Psoas muscle (tissue), 8 donors: ENCODE measurements at places on chromosomes 3 and 15. TPM values are rescaled to one million over a fixed set of nuclear protein-coding genes. Genes with fewer than 3 reads are reported as not detected.

- no peak for DNase-seq
These were observed 168.6 kb downstream of the SOX2 start for GRCh38 chr3:181880331-181880730.

DNA sequence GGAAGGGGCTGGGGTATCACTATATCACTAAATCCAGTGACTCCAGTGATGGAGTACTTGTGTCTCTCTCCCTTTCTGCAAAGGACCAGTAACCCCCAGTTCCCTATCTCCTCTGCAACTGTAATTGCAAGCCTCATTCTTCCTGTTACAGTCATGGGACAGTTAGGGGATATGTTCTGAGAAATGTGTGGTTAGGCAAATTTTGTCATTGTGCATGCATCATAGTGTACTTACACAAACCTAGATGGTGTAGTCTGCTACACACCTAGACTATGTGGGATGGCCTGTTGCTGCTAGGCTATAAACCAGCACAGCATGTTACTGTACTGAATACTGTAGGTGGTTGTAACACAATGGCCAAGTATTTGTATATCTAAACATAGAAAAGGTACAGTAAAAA, 2.2 kb downstream of the VPS8 start:
- no peak for DNase-seq

GRCh38 chr15:57156210-57156884, 220.0 kb upstream of the CGNL1 start:
- no peak for DNase-seq

GRAMD2A gene
- not detected for polyA plus RNA-seq

PLSCR5 gene
- not detected for polyA plus RNA-seq

CD80 gene
- not detected for polyA plus RNA-seq

GRCh38 chr3:171465763-171466162, 5.6 kb upstream of the TNIK start:
- no peak for DNase-seq

ATP13A5 gene
- polyA plus RNA-seq: not detected

DNA sequence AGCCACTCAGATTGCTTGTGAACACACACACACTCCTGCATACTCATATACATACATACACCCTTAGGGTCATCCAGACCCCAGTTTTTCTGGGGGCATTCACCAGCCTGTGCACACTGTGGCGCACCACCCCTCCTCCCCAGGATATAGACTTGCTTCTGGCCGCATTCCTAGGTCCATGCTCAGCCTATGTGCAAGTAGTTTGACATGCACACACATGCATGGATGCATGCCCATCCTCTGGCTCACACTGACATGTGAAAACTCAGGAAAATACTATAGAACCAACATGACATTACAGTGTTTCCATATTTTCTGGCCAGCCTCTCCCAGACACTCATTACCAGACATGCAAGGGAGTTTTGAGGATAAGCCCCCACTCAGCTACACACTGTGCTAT, 79.3 kb upstream of the POLG start:
- no peak for DNase-seq

DNA sequence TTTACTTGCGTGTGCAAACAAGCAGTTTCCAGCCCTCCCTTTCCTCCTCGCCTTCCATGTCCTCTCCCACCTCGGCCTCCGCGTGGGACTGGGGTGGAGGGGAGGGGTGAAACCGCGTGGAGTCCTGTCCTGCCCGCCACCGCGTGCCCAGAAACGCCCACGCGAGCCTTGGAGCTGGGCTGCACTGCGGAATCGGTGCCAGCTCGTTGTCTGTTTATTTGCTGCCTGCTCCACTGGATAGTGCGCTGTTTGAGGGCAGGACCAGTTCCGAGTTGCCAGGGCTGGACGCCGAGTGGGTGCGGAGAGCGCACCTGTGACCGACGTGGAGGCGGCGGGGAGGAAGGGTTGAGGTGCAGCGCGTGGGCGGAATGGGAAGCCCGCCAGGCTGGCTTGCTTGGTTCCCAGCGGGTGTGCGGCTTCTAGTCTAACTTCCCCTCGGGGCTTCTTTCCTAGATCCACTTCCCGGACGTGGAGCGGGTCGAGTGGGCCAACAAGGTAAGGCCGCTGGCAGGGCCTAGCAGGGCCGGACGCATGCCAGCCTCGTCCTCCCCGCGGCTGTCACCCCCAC, 17.3 kb downstream of the ESYT3 start:
- DNase-seq: no peak

DNA sequence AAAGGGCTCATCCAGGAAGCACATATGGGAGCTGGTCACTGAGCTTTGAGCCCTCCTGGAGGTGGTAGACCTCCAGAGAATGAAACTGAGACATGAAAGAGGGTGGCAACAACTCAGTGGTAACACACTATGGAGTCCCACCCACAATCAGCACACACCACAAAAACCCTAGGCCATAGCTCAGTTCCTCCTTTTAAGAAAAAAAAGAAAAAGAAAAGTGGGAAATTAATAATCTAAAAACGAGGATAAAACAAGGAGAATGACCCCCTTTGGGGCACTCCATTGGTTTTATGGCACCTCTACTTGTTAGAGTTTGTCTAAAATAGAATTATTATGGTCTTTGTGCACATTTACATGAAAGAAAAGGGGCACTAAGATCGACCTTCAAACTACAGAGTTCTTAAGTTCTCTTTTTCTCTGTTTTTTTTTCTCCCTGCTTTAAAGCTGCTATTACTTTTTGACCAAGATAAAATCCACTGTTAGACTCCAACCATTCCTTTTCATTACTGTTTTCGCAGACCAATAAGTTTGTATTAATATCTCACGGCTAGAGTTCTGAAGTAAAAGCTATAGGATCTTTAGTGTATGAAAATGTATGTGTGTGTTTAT, 40.2 kb upstream of the ZBTB20 start:
- no peak for DNase-seq

- DNase-seq: peak; percentile 25
These were observed 313.4 kb upstream of the CHRM5 start for GRCh38 chr15:33654860-33655259.

DNA sequence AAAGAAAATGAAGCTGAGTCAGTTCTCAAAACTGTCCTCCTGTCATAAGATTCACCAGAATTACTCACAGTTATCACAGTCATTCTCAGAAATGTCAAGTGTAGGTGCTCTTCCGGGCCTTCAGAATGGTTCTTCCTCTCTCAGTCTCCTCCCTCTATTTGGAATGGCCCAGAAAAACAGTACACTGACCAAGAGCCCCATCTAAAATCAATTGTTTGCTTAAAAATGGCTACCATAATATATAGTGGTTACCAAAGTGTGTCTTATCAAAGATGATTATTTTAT, 99.8 kb downstream of the MECOM start:
- no peak for DNase-seq

BLM gene
- polyA plus RNA-seq: 1.7 TPM

GRCh38 chr15:40306908-40307307, 827 bp downstream of the PLCB2 start:
- DNase-seq: no peak

GRCh38 chr15:99438224-99438585, 127.6 kb upstream of the MEF2A start:
- DNase-seq: no peak

GRCh38 chr15:84391191-84391590, 155.6 kb downstream of the GOLGA6L4 start:
- DNase-seq: no peak

CAPN3 gene
- polyA plus RNA-seq: 214 TPM

DNA sequence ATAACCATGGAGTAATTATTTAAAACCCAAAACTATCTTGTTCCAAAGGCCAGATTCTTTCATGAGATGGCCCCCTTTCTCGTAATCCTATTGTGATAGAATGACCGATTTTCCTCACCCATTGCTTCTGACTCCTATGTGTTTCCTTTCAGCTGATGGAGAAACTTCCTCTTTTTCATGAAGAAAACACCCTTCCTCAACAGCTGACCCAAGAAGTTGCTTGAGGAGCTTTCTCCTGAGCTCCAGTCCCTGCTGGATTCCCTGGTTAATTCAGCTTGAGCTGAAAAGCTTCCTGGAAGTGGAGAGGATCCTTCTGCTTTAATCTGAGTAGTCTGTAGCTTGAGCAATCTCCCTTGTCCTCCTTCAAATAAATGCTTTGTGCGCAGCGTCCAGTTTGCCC, 75.0 kb downstream of the BFSP2 start:
- DNase-seq: no peak

PIERCE2 gene
- polyA plus RNA-seq: 15.0 TPM

DNA sequence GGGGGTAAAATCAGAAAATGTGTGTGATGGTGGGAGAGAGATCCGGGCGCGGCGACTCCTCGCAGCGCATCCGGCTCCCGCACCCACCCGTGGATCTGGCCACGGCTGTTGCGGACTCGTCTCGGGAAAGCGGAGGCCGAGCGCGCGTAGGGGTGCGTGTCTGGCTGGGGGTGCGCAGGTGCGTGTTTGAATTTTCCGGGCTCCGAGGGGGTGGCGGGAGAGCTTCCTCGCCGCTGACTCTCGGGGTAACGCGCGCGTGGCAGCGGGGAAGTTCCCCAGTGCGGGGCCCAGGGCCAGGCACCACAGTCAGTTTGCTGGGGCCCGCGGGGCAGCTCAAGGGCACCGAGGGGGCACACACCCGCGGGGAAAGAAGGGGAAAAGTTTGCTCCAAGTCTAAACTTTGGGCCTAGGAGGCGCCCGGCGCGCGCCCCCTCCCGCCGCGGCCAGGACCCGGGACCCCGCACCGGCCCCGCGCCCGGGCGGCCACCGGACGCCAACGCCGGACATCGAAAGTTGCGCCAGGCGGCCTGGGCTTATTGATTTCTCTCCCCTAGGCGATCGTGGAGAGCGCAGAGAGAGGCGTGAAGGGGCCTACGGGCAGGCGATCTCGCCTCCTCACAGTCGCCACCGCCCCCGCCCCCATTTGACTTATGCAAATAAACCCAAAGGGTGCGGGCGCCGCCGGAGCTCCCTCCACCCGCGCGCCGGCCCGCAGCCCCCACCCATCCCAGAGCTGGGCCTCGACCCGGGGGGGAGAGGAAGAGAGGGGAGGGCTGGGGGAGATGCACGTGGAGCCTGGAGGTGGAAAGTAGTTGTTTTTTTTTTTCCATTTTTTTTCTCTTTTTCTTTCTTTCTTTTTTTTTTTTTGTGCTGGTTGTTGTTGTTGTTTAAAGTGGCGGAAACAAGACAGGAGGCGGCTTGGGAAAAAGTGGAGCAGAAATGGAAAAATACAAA, 639 bp downstream of the FOXP1 start:
- DNase-seq: peak; percentile 70

- no peak for DNase-seq
These were observed 116.2 kb upstream of the RASGRP1 start for GRCh38 chr15:38680775-38681174.

GRCh38 chr3:17023006-17023664, 138.4 kb downstream of the PLCL2 start:
- DNase-seq: no peak

DNA sequence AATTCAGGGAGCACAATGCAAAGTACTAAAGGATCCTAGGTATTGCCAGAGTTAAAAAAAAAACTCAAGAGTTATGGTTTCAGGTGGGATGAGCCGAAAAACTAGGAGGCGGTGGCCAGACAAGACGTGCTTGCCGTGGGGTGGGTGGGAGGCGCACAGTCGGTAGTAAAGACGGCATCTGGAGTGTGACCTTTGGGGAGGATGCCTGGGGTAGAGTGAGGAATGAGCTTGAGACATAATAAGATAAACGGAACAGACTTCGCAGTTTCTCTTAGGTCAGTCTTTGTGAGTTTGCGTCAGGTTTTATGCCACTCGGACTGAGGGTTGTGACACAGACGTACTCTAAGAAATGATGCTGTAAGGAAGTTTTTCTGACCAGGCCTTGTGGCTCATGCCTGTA, 139.6 kb downstream of the LRRK1 start:
- no peak for DNase-seq

GRCh38 chr3:72738752-72739530, 109.3 kb downstream of the SHQ1 start:
- DNase-seq: peak; percentile 59

DUOX1 gene
- polyA plus RNA-seq: 0.03 TPM

GRCh38 chr3:155161640-155162292, 81.6 kb downstream of the MME start:
- DNase-seq: no peak

GRCh38 chr15:83109532-83109931, 2.1 kb downstream of the TM6SF1 start:
- DNase-seq: no peak

RAB6B gene
- polyA plus RNA-seq: 0.94 TPM

NANOGP8 gene
- 0.07 TPM for polyA plus RNA-seq

- DNase-seq: no peak
These were observed 243.8 kb downstream of the ZNF621 start for GRCh38 chr3:40768536-40768935.

CCDC9B gene
- polyA plus RNA-seq: 50.5 TPM
